ENCODE measurements at places on chromosomes 2 and 18. TPM values are rescaled to one million over a fixed set of nuclear protein-coding genes. Genes with fewer than 3 reads are reported as not detected.

The COL4A3 gene
- total RNA-seq: not detected

The TMEM17 gene
- 4.0 TPM for total RNA-seq

The EMILIN1 gene
- total RNA-seq: 24.1 TPM

The TPO gene
- not detected for total RNA-seq

- DNase-seq: no peak
Observed at GRCh38 chr2:28364610-28365009, 28.0 kb upstream of the FOSL2 start.

DNA sequence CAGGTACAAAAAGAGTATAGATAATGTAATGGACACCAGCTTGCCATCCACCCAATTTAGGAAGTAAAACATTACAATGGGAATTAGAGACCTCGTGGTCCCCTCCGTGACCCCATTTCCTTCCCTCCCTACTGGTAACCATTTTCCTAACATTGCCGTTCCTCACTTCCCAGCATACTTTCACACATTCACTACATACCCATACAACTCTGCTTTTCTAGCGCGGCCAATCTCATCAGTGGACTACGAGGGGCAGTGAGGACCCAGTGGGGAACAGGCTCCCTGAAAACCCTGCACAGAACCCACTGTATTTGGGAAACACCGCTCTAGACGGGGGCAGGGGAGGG, 1.1 kb downstream of the ENOSF1 start:
- no peak for DNase-seq

GRCh38 chr2:68744366-68744912, 9.8 kb downstream of the ARHGAP25 start:
- no peak for DNase-seq

DNA sequence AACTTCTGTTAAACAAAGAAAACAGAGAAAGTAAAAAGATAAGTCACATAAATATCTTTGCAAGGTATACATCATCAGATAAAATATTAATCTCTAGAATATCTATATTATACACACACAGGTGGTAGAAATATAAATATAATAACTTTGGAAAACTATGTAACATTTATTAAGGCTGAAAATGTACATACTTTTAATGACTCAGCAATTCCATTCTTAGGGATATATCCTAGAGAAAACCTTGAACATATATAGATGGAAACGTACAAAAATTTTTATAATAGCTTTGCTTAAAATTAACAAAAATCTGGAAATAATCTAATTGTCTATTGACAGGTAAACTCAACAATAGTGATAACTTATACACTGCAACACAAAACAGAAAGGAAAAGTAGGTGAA, 381.3 kb downstream of the GPD2 start:
- no peak for DNase-seq

GRCh38 chr2:219073413-219074129, 12.8 kb upstream of the IHH start:
- DNase-seq: peak; percentile 35

DNA sequence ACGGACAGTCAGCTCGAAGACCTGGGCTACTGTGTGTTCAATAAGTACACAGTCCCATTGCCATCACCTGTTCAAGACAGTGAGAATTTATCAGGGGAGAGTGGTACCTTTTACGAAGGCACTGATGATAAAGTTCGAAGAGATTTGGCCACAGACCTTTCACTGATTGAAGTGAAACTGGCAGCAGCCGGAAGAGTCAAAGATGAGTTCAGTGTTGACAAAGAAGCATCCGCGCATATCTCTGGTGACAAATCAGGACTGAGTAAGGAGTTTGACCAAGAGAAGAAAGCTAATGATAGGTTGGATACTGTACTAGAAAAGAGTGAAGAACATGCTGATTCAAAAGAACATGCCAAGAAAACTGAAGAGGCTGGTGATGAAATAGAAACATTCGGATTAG, 76.9 kb upstream of the UNC80 start:
- DNase-seq: no peak

DNA sequence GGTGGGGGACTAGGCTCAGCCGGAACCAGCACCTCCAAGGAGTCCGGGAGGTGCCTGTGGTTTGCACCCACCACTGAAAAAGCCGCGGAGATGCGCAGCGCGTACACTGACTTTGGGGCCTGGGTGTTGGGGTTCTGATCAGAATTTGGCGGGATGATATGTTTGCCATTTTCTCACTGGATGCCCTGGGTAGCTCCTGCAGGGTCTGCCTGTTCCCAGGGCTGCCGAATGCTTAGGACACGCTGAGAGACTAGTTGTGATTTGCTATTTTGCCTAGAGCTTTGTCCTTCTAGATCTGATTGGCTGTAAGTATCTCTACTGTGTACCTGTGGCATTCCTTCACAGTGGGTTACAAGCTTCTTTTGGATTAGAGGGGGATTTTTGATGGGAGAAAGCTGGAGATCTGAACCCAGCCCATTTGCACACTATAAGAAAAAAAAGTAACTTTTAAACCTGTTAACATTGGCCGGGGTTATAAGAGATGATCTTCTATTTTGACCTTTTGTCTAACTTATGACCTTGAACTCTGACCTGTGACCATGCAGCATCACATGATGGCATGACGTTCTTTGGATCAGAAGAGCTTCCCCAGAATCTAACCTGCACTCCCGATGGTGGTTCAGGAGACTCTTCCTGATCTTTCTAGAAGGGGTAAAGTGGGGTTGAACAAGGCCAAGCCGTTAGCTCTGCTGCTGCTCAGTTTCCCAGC, 1.6 kb downstream of the KCNE4 start:
- DNase-seq: no peak

GRCh38 chr2:185787227-185788145, 48.9 kb downstream of the FSIP2 start:
- DNase-seq: no peak

- no peak for DNase-seq
Observed at GRCh38 chr2:182148344-182148743, 162.7 kb downstream of the PPP1R1C start.

GRCh38 chr2:69469375-69469774, 32.1 kb upstream of the NFU1 start:
- no peak for DNase-seq

DNA sequence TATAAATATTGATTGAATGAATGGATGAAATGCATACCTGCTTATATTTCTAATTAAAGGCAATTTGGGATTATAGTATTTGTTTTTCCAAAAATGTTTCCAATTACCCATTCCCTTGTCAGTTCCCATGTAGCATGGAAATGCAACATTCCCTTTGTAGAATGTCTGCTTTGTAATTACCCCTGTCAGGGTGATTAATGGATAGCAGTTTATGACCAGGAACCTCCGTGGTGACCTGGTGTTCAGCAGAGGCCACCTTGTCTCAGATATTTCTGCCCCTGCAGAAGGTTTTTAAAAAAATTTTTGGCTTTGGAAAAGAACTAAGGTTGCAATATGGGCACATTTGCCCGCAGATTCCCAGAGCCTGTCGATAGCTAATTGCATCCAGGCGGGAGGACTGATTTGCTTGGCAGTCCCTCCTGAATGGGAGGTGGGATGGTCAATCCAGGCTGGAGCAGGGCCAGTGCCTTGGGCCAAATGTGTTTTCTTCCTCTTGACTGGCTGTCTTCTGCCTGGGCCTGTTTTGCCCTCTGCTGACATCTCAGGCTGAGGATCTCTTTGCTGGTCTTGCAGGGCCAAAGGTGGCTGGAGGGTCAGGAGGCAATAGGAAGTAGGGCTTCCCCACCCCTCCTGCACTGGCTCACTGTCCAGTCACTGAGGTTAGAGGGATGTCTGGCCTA, 82.1 kb downstream of the TMEM182 start:
- no peak for DNase-seq

- no peak for DNase-seq
Observed at GRCh38 chr2:43701111-43701510, 24.9 kb upstream of the C1GALT1C1L start.

DNA sequence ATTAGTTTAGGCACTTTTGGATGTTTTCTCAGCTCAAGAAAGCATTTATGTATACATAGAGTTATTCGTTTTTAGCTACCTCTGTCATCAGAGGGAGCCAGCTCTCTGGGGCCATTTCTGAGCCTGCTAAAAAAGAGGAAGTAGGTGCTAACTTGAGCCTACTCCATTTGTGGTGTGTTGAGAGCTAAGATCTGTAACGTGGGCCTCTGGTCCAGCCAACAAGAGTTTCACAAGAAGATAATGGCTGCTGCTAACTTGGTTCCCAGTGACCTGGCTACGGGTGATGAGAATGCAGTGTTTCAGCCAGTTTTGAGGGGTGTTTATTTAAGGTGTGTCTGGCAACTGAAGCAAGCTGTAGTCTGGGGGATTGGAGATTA, 182.5 kb downstream of the PRKCE start:
- no peak for DNase-seq

DNA sequence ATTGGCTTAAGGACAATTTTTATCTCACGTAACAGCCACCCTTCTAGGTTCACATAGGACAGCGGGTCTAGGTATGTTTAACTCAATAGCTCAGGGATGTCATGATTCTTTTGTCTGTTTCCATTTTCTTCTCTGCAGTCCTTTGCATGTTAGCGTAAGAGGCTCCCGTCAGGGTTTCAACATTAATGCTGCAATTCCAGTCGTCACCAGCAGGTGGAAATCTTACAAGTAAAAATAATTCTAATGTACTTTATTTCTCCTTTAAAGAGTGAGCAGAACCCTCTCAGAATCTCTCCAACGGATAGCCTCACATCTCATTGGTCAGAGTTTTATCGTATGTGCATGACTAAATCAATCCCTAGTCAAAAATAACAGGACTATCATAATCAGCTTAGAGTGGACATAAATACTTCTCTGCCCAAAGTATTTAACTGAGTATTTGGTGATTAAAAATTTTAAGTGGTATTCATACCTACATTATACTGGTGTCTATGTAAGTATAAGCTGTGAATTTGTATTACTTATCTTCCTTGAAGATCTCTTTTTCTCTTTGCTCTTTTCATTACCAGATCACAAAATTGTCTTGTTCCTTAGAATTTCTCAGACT, 487.2 kb upstream of the GCFC2 start:
- DNase-seq: peak; percentile 73

DNA sequence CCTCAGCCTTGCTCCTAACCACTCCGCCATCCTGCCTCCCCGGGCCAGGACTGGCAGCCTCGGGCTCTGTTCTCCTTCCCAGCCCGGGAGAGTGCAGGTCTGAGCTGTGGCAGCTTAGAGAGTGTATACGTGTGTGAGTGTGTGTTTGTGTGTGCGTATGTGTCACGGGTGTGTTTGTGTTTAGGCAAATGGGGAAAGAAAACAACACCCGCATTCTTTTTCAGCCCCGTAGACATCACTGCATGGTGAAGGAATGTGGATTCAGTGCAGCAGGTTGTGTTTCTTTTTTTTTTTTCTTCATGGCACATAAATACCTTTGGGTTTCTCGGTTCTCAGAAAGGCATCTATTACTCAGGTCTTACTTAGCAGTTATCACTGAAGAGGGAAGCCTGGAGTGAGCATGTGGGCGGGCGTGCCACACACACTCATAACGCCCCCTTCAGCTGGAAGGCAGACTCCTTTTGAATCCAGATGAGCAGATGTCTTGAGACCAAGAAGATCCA, 44.2 kb downstream of the GLI2 start:
- no peak for DNase-seq

GRCh38 chr2:17969661-17970060, 91.2 kb downstream of the KCNS3 start:
- DNase-seq: no peak

DNA sequence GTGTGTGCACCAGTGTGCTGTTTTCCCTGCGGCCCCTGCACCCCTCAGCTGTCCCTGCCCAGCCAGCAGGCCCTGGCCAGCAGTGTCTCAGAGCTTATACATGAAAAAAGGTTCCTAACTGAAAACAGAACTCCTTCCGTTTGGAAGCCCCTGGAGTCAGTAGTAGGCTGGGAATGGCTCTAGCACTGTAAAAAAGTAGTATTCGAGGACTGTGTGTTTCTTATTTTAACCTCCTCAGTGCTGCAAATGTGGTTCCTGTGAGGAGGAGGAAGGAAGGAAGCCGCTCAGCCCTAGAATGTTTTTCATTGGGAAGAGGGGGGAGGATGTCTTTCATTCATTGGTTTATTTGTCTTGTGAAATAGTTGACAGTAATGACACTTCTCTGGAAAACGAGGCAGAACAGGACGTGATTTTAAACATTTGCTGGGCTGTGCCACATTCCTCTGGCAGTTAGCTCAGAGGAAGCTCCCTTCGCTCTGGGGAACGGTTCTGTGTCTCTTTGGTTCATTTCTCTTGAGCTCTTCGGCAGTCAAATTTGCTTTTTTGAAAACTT, 103.5 kb downstream of the SPTBN1 start:
- peak; percentile 15 for DNase-seq

DNA sequence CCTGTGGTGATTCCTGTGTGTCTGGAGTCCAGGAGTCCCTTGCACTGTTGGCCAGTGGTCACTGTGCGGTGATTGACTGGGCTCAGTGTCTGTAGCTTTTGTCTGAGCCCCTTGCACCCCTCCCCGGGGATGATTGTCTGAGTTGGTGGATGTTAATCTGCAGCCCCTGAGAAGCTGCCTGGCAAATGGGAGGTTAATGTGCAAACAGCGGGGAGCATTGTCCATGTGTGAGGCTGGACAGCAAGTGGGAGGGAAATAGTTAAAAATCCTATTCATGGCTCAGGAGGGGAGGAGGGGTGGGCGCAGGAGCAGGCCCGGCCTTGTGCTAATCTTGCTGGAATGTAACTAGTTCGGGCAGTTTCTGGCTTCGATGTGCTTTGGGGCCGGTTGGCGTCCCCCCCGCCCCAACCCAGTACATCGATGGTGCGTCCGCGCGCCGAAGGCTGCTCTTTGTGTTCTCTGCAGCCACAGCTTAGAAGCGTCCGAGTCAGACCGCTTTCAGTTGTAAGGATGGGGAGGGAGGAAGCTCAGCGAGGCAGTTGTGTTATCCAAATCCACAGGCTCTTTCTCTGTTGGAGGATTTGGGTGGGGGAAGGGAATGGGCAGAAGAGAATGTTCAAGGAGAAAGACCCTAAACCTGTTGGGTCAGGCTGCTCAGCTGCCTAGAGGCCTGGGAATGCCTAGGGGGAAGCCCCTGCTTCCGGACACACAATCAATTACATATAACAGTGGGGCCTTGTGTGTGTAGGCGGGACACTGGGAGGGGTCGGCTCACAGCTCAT, 71.8 kb downstream of the TGOLN2 start:
- DNase-seq: peak; percentile 63

DNA sequence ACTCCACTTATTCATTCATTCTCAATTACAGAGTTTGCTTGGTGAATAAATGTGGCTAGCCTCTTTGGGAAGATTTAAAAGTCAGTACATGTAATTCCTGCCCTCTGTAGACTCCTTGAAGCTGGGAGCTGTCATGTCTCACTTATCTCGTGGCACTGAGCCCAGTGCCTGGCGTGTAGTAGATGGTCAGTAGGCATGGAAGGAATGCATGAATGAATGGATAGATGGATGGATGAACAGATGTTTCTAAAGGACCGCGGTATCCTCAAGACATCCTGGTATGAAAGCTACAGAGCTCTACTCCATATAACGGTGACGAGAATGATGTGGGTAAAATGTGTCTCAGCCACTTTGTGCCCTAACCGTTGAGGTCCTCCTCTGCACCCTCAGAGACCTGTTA, 83.0 kb downstream of the MARCO start:
- no peak for DNase-seq
